Renal cortical epithelial cell (primary cell): ENCODE measurements at places on chromosomes 6 and 20.

DNA sequence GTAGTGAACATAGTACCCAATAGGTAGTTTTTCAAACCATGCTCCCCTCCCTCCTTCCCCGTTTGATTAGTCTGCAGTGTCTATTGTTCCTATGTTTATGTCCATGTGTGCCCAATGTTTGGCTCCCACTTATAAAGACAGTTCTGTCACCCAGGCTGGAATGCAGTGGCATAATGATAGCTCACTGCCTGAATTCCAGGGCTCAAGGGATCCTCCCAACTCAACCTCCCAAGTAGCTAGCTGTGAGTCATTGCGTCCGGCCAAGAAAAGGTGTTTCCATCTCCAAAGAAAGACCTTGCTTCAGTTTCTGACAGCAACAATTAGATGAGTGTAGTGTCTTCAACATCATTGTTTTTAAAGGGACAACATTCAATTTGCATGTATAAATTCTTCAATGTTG is 131.1 kb upstream of the CEP162 start:
- DNase-seq = no peak

DNA sequence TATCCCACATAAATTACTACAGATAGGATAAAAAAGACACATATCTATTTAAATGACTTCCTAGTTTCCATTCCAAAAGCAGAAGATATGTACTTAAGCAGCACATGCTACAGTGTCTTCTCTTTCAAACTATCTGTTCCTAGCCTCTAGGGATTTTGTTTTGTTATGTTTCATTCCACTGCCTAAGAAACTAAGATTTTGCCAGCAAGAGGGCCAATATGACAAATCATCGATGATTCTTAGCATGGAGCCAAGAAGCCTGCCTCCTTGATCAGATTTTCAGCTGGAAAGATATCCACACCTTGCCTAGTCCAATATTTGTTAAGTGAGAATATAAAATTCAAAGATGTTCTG is 7.0 kb downstream of the SNX5 start:
- DNase-seq = no peak

DNA sequence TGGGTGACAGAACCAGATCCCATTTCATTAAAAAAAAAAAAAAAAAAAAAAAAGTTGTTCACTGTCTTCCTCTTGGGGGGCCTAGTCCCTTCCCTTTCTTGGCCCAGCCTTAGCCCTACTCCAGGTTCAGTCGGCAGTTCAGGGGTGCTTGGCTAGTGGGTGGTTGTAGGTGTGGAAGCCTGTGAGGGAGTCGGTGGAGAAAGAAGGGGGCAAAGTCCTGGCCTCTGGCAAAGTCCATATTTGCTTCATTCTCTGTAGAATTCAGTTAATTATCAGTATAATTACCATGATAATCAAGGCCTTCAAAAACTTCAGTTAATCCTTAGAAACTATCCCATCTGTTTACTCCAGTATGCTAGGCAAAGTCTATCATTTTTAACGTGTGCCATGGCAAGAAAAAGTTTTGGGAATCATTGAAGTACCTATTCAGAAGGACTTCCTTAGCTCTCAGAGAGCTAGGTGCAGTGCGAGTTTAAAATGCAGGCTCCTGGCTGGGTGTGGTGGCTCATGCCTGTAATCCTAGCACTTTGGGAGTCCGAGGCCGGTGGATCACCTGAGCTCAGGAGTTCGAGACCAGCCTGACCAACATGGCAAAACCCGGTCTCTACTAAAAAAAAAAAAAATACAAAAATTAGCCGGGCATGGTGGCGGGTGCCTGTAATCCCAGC is 205.7 kb upstream of the ARG1 start:
- DNase-seq = no peak

- no peak for DNase-seq
These were observed 8.6 kb downstream of the SNPH start for GRCh38 chr20:1274485-1275311.

- no peak for DNase-seq
These were observed 569.7 kb downstream of the NKAIN2 start for GRCh38 chr6:124373386-124373785.

DNA sequence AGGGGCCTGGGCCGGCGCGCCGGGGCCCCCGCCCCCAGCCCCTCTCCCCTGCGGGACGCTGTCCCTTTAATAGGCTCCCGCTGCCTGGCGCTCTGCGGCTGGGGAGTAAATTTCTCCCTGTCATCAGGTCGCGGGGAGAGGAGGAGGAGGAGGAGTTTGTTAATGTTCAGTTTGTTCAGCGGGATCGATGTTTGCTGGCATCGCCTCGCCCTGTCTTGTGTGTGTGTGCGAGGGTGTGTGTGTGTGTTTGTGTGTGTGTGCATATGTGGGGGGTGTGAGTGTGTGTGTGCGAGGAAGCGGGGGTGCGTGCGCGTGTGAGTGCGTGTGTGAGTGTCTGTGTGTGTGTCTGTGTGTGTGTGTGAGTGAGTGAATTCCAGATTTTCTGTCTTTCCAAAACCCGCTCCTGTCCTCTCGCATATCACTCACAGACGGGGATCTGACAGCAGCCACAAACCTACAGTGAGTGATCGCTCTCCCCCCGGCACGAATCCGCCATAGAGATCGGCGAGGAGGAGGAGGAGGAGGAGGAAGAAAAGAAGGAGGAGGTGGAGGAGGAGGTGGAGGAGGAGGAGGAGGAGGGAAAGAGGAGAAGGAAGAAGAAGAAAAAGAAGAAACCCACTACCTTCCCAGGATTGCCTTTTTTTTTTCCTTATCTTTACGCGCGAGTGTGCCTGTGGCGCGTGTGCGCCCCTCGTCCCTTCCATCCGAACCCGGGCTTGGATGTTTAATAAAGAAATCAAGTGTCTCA is at the start of gene TSHZ2:
Gene TSHZ2 (plus strand): TSS at position 169 of the 748 bp plus-strand sequence. CDS start 936 bp downstream, outside the sequence.
- peak; percentile 37 for DNase-seq

- DNase-seq = no peak
These were observed 51.6 kb upstream of the CHD6 start for GRCh38 chr20:41669708-41670263.

DNA sequence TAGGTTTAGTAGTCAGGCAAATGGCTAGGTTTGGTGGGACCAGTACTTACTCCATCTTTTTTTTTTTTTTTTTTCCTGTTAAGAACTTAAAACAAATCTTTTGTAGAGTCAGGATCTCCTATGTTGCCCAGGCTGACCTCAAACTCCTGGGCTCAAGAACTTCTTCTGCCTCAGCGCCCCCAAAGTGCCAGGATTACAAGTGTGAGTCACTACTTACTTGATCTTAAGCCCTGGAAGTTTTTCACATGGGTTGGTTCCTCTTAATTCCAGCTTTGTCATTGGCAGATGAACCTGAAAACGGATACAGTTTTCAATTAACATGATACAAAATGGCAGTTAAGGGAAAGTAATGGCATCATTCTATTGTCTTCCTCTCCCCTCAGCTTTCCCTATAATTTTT is 179.4 kb upstream of the JAG1 start:
- peak; percentile 69 for DNase-seq

GRCh38 chr20:47723322-47723721 is 62.0 kb downstream of the SULF2 start:
- no peak for DNase-seq

DNA sequence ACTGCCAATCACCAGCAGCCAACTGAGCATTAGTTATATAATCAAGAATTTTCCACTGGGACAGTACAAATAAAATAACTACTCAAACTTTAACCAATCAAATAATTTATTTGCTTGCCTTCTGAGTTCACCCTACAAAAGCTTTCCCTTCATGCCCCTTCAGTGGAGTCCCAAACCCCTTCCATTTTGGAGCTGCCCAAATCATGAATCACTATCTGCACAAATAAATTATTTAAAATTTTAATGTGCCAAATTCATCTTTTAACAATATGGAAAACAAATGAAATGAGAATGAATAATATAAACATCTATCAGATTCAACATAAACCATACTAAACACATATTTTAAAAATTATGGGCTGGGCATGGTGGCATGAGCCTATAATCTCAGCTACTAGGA is 85.9 kb downstream of the KIF13A start:
- no peak for DNase-seq

DNA sequence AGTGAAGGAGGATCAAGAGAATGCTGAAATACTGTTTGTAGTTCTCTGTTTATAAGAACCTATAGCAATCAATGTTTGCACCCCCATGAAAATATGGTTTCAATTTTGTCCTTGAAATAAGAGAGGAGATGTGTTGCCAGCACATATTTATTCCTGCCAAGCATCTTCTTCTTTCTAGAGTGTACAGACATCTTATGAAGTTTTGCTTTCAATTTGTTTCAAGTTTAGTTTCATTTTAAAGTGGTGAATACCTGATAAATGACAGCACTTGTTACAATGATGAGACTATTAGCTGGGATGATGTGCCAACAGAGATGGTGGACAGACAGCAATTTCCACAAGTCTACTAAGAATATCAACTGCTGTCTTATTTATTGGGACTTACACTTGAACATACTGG is 39.2 kb upstream of the CENPW start:
- no peak for DNase-seq

DNA sequence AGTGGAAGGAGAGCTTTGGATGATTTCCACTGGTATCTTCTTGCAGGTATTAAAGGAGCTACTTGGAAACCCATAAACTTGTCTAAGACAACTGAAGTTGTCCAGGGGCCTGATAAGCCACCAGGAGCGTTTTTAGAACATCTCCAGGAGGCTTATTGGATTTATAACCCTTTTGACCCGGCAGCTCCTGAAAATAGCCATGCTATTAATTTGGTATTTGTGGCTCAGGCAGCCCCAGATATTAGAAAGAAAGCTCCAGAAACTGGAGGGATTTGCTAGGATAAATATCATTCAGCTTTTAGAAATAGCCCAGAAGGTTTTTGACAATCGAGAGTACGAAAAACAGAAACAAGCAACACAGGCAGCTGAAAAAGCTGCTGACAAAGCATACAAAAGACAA is 461.0 kb upstream of the HTR1E start:
- DNase-seq = no peak

- peak; percentile 74 for DNase-seq
These were observed 256.7 kb upstream of the TCF21 start for GRCh38 chr6:133632206-133632605.

DNA sequence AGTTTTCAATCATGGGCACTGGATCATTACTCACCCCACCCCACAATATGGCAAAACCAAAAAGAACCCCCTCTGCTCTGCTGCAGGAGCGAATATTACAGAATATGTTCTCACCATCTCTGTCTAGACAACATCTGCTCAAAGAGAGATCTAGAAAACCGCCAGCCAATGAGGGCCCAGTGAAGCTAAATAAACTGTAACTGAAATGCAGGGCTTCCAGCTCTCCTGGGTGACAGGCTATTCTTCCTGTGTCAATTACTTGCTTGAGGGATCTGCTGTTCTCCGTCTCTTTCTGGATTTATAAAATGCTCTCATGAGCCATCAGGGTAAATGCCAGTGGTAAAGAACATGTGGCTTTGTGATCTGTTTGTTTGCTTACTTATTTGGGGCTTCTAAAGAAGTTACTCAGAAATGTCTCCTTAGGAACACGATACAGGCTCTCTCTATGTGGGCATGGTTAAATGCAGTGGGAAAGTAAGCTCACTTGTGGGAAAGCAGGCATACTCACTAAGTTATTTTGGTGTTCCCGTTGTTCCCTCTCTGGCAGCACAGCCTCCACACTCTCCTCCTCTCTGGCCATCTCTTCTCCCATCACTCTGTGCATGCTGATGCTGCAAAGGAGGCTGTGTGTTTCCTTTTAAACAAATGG is 44.8 kb downstream of the TTI1 start:
- no peak for DNase-seq

DNA sequence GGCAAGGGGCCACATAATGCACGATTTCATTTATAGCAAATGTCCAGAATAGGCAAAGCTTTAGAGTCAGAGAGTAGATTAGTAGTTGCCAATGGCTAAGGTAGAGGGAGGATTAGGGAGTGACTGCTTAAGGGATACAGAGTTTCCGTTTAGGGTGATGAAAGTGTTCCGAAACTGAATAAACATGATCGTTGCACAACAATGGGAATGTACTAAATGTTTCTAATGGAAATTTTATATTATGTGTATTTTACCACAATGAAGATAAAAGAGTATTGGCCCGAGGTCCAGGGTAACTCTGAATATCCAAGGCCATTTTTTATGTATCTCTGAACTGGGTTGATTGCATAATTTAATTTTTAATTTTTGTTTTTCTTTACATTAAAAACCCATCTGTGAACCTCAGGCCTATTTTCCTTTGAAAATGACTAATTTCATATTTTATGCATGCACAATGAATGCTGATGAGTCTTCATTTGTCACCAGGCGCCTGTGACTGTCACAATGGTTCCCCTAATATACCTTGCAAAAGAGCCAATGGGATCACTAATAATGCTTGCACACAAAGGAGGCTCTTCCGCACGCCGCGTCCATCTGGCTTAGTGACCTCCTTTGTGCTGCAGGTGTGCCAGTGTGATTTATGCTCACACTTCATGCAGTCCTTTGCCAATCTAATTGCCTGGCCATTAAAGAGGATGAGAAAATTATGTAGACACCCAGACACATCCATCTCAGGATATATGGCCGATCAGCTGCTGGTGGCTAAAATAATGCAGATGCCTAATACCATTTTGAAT is 612.5 kb downstream of the CDH26 start:
- no peak for DNase-seq

GRCh38 chr6:144585217-144585814 is 300.2 kb downstream of the UTRN start:
- peak; percentile 46 for DNase-seq

DNA sequence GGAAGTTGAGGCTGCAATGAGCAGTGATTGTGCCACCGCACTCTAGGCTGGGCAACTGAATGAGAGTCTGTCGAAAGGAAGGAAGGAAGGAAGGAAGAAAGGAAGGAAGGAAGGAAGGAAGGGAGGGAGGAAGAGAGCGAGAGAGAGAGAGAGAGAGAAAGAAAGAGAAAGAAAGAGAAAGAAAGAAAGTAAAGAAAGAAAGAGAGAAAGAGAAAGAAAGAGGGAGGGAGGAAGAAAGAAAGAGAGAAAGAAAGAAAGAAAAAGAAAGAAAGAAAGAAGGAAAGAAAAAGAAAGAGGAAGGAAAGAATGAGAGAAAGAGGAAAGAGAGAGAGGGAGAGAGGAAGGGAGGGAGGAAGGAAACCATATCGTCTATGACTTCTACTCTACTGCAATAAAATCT is 60.2 kb downstream of the OPRM1 start:
- DNase-seq = no peak

DNA sequence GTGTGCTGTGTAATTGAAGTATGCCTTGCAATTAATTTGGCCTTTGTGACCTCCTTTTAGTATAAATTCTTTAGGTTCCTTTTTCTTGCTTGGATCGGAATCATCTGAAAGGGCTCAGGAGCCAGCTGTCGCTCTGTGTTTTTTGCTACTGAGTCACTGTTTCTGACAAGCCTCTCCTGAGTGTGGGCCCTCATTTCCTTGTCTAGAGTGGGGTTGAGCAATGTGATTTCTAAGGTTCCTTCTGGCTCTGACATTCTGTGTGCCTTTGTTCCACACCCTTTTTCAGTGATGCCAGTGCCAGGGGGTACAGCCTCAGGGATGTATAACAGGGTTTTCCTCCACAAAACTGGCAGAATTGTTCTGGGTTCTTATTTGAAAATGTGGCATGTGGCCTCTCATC is 26.5 kb downstream of the DAAM2 start:
- DNase-seq = no peak

- DNase-seq = peak; percentile 83
These were observed 30.5 kb upstream of the HLA-G start for GRCh38 chr6:29797135-29797534.

GRCh38 chr20:63235399-63235983 is at the start of gene BIRC7:
TSS of gene BIRC7 (plus strand) at chr20:63235905. CDS start at chr20:63236097, 192 bp downstream.
- no peak for DNase-seq

- peak; percentile 98 for DNase-seq
These were observed 15.6 kb downstream of the COMMD7 start for GRCh38 chr20:32727683-32728082.

GRCh38 chr20:41905199-41905598 is 287.0 kb upstream of the CHD6 start:
- no peak for DNase-seq

- DNase-seq = no peak
These were observed 6.3 kb upstream of the TBC1D22B start for GRCh38 chr6:37251211-37251780.
